Sigmoid colon (tissue), 7 donors: ENCODE measurements at places on chromosomes 7 and 10. TPM values are rescaled to one million over a fixed set of nuclear protein-coding genes. Genes with fewer than 3 reads are reported as not detected.

DNA sequence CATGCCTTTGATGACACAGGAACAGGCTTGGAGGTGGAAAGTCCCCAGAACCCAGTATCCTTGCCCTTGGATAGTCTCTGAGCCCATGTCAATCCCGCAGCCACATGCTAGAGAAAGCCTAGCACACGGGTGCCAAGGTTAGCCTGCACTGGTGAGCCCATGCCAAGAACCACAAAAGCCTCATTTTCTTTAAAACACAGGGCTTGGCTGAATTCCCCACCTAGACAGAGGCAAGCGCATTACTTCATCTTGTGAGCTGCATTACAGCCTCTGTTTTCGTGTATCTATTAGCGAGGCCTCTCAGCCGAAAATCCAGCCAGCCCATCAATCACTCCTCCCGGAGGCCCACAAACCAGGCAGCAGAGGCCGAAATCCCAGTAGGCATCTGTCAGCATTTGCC lies 314.9 kb upstream of the AUTS2 start:
- no peaks in the 10 kb centered on the region for H3K36me3 ChIP-seq
- no peaks in the 10 kb centered on the region for H3K4me1 ChIP-seq
- peak overlapping the region; percentile 18 for H3K27ac ChIP-seq
- H3K27me3 ChIP-seq, result no peaks in the 10 kb centered on the region
- no peak overlapping the region for H3K4me3 ChIP-seq
- DNase-seq, result no peak

DNA sequence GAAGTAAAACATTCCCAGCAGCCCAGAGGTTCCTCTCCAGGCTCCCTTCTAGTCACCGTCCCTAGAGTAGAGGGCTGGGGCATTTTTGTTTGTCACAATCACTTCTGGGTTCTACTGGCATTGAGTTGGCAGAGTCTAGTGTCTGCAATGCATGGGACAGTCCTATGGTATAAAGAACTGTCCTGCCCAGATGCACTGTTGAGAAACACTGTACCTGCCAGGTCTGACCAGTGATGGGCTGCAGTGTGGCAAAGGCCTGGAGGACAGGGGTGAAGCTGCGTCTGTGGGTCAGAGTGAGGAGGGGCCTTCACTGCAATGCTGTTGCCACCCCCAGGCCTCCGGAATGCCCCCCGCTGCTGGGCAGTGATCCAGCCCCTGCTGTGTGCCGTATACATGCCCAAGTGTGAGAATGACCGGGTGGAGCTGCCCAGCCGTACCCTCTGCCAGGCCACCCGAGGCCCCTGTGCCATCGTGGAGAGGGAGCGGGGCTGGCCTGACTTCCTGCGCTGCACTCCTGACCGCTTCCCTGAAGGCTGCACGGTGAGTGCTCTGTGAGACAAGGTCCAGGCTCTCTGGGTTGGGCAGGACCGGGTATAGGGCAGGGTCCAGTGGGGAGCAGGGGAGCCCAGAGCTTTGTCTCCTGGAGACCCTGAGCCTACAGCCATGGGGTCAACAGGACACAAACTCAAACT lies 14.8 kb downstream of the SMO start:
- H3K27me3 ChIP-seq, result no peaks in the 10 kb centered on the region
- DNase-seq, result peak; percentile 53
- no peaks in the 10 kb centered on the region for H3K36me3 ChIP-seq
- H3K4me1 ChIP-seq, result no peaks in the 10 kb centered on the region
- H3K27ac ChIP-seq, result no peak overlapping the region

- no peaks in the 10 kb centered on the region for H3K36me3 ChIP-seq
- DNase-seq, result no peak
- H3K27me3 ChIP-seq, result no peaks in the 10 kb centered on the region
- H3K27ac ChIP-seq, result no peak overlapping the region
- peaks cover 4% of the 10 kb centered on the region for H3K4me1 ChIP-seq
- no peak overlapping the region for H3K4me3 ChIP-seq
These were observed 143.9 kb upstream of the NPS start for GRCh38 chr10:127405221-127405620.

- no peaks in the 10 kb centered on the region for H3K4me1 ChIP-seq
- no peak overlapping the region for H3K27ac ChIP-seq
- no peak for DNase-seq
- H3K27me3 ChIP-seq, result no peaks in the 10 kb centered on the region
These were observed 12.2 kb downstream of the LANCL2 start for GRCh38 chr7:55377162-55377817.

DNA sequence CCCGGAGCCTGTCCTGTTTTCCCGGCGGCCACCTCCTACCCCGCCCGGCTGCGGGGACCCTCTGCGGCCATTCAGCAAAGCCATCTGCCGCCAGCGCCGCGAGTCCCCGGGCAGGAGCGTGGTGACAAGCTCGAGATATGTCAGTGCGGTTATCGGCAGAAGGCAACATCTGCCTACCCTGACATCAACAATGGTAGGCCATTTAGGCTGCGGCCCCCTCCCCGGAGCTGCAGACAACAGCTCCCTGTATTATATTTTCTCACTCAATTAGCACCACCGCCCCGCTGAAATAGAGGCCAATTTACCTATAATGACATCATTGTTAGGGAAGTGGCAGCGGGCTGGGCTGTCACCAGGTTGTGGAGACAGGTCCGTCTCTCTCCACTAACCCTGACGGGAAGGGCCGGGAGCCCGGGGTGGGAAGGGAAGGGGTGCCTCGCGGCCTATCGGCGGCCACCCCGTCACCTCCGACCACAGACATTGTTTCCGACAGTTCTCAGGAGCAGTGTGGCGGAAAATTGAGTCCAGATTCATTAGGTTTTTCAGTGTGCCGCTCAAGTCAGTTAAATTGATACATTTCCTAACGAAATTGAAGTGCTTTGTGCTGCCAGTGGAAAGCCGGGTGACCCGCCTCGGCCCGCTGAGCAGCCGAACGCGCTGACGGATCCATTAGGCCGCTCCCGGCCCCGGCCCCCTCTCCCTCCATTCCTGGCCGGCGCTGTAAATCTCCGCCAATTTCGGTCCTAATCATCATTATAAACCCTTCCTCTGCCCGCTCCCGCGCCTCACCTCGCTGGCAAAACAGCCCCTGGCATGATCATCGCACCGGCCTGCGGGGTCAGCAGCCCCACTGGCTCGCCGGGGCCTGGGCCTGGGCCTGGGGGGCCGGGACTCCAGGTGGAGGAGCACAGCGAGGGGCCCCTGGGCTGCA lies 43.0 kb downstream of the UNCX start:
- no peaks in the 10 kb centered on the region for H3K36me3 ChIP-seq
- H3K4me3 ChIP-seq, result no peak overlapping the region
- H3K27ac ChIP-seq, result no peak overlapping the region
- DNase-seq, result no peak
- peaks cover 13% of the 10 kb centered on the region for H3K27me3 ChIP-seq

- peak overlapping the region; percentile 47 for H3K27ac ChIP-seq
- no peaks in the 10 kb centered on the region for H3K27me3 ChIP-seq
- peaks cover 16% of the 10 kb centered on the region for H3K4me1 ChIP-seq
- no peak overlapping the region for H3K4me3 ChIP-seq
These were observed 19.1 kb downstream of the UBTD1 start for GRCh38 chr10:97517778-97518300.

GRCh38 chr7:98879198-98879978 lies 1.1 kb downstream of the TRRAP start:
- no peaks in the 10 kb centered on the region for H3K27me3 ChIP-seq
- H3K27ac ChIP-seq, result peak overlapping the region; percentile 93
- peak overlapping the region; percentile 84 for H3K4me3 ChIP-seq
- H3K4me1 ChIP-seq, result no peaks in the 10 kb centered on the region

- no peaks in the 10 kb centered on the region for H3K27me3 ChIP-seq
- no peak overlapping the region for H3K27ac ChIP-seq
- peak; percentile 77 for DNase-seq
- no peak overlapping the region for H3K4me3 ChIP-seq
- no peaks in the 10 kb centered on the region for H3K4me1 ChIP-seq
- H3K36me3 ChIP-seq, result no peaks in the 10 kb centered on the region
These were observed 88.4 kb upstream of the SMNDC1 start for GRCh38 chr10:110392868-110393740.

DNA sequence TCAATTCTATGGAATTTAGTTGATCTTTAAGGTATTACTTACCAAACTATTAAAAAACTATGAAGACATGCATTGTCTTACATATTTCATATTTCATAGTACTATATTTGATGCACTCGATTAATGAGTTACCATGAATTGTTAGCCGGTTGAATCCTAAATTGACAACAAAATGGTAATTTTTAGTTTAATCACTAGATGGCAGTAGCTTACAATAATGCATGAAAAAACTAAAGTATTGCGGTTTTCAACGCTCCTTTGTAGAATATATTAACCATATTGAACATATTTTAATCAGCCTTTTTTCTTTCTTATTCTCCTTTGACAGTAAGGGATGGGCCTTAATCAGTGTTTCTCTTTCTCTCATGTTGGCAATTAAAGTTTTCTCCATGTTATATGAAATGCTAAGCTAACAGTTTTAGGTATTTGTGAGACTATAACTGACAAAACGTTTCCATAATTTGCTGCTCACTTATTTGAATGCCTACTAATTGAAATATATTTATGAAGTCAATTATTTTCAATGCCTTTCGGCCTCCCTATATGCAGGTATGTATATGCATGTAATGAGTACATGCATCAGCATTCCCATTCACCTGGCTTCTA lies 48.5 kb upstream of the ARL4A start:
- H3K36me3 ChIP-seq, result no peaks in the 10 kb centered on the region
- H3K27me3 ChIP-seq, result no peaks in the 10 kb centered on the region
- no peak overlapping the region for H3K4me3 ChIP-seq
- H3K27ac ChIP-seq, result no peak overlapping the region
- DNase-seq, result no peak
- H3K4me1 ChIP-seq, result no peaks in the 10 kb centered on the region

- H3K27me3 ChIP-seq, result no peaks in the 10 kb centered on the region
- H3K4me1 ChIP-seq, result no peaks in the 10 kb centered on the region
- no peak overlapping the region for H3K27ac ChIP-seq
- H3K4me3 ChIP-seq, result no peak overlapping the region
- H3K36me3 ChIP-seq, result peaks cover 3% of the 10 kb centered on the region
- DNase-seq, result no peak
These were observed 29.9 kb upstream of the CC2D2B start for GRCh38 chr10:95877881-95878280.

DNA sequence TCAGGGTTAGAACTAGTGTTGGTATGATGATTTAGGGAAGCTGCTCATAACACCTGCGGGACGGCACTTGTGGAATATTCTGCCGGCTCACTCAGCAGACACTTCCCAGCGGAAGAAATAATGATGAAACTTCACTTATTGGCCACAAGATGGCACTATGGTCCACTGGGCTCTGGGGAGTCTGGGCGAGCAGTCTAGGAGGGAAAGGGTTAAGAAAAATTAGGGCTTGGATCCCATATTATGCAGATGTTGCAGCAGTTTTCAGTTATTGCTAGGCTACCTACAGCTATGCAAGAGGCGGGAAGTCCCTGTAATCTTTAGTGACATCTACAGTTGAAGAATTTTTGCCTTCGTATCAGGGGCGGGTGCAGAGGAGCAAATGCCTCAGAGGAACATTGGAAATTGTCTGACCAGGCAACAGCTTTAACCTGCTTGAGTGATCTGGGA lies 238.7 kb upstream of the PRSS58 start:
- DNase-seq, result no peak
- no peaks in the 10 kb centered on the region for H3K36me3 ChIP-seq
- no peak overlapping the region for H3K27ac ChIP-seq
- no peaks in the 10 kb centered on the region for H3K4me1 ChIP-seq

GRCh38 chr10:21926949-21927348 lies 76.6 kb downstream of the DNAJC1 start:
- no peak overlapping the region for H3K4me3 ChIP-seq
- H3K4me1 ChIP-seq, result no peaks in the 10 kb centered on the region
- no peaks in the 10 kb centered on the region for H3K36me3 ChIP-seq
- H3K27ac ChIP-seq, result no peak overlapping the region
- no peak for DNase-seq

DNA sequence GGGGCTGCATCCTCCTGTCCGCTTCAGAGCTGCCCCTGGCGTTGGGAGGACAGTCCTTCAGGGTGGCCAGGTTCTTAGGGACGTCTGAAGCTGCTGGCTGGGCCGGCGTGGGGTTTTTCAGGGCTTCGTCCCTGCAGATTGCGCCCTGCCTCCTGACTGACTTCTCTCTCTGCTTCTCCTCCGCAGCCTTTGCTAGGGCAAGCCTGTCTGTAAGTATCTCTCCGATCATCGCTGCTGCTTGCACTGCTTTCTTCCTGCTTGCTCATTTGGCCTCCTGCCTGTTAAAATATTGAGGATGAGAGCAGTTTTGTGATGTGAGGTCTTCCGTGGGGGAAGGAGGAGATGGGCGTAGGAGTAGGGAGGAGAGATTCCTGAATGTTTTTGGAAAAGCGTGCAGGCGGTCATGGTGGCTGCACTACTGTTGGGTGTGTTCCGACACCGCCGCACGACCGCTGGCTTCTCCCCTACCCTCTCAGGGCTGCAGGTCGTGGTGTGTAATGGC lies 25.3 kb downstream of the PFKFB3 start:
- no peaks in the 10 kb centered on the region for H3K27me3 ChIP-seq
- peaks cover 70% of the 10 kb centered on the region for H3K36me3 ChIP-seq
- no peak overlapping the region for H3K4me3 ChIP-seq
- no peaks in the 10 kb centered on the region for H3K4me1 ChIP-seq
- H3K27ac ChIP-seq, result no peak overlapping the region

DNA sequence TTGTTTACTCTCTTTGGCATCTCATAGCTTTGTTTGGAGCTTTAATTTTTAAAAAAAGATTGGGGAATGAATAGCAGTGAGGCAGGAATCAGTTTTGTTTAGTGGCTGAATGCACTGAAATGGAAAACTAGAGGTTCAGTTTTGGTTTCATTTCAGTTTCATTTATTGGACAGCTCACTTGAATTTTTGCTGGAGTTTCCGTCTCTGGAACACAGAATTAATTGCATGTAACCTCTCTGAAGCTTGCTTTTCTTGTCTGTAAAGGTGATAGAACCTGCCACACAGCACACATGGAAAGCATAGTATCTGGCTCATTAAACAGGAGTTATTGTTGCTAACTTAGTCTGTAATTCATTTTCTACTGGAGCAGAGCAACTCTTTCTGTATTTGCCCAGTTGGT lies 7.1 kb downstream of the GRM8 start:
- H3K4me3 ChIP-seq, result no peak overlapping the region
- H3K27ac ChIP-seq, result no peak overlapping the region
- H3K27me3 ChIP-seq, result no peaks in the 10 kb centered on the region
- H3K4me1 ChIP-seq, result peaks cover 2% of the 10 kb centered on the region

DNA sequence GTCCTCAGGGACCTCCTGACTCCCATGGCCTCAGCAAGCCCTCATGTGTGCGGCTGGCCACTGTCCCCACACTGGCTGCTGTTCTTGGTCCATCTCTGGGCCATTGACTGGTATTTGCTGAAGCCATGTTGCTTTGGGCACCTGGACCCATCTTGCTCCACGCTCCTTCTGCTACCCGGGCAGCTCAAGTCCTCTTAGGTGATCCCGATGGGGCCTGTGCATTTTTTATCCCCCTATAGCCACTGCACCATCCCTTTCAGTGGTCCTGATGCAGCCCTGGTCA lies 16.7 kb downstream of the RAMP3 start:
- no peaks in the 10 kb centered on the region for H3K27me3 ChIP-seq
- peak; percentile 27 for DNase-seq
- H3K36me3 ChIP-seq, result no peaks in the 10 kb centered on the region
- no peak overlapping the region for H3K4me3 ChIP-seq

Gene FRG2B
- total RNA-seq, result not detected

Gene SFTPD
- not detected for total RNA-seq

Gene METTL27
- total RNA-seq, result 1.4 TPM
